ENCODE measurements at places on chromosomes 1 and 21.

- DNase-seq, result peak; percentile 89
Measured at GRCh38 chr21:39385299-39386145, 36.6 kb upstream of the HMGN1 start.

GRCh38 chr1:169484683-169485430, 887 bp downstream of the SLC19A2 start:
- DNase-seq, result peak; percentile 42

DNA sequence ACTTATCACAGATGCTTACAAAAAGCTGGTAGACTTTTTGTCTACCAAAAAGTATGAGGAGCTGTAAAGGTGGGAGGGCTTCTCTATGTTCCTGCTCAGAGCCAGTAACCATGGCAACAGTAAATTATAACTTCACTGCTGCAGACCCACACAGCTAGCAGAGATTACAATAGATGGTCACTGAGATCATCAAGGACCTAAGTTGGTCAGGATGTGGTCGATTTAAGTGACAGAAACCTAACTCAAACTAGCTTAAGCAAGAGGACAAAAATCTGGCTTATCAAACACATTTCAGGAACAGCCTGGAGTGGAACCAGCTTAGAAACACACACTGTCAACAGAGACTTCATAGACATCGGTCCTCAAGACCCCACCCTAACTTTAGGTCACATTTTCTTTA, 113.4 kb upstream of the ATP1A1 start:
- no peak for DNase-seq

- DNase-seq, result no peak
Measured at GRCh38 chr1:215282557-215282956, 200.0 kb downstream of the KCNK2 start.

- no peak for DNase-seq
Measured at GRCh38 chr1:15245593-15246360, 1.2 kb upstream of the FHAD1 start.
